ENCODE measurements at places on chromosomes 6 and 20.

DNA sequence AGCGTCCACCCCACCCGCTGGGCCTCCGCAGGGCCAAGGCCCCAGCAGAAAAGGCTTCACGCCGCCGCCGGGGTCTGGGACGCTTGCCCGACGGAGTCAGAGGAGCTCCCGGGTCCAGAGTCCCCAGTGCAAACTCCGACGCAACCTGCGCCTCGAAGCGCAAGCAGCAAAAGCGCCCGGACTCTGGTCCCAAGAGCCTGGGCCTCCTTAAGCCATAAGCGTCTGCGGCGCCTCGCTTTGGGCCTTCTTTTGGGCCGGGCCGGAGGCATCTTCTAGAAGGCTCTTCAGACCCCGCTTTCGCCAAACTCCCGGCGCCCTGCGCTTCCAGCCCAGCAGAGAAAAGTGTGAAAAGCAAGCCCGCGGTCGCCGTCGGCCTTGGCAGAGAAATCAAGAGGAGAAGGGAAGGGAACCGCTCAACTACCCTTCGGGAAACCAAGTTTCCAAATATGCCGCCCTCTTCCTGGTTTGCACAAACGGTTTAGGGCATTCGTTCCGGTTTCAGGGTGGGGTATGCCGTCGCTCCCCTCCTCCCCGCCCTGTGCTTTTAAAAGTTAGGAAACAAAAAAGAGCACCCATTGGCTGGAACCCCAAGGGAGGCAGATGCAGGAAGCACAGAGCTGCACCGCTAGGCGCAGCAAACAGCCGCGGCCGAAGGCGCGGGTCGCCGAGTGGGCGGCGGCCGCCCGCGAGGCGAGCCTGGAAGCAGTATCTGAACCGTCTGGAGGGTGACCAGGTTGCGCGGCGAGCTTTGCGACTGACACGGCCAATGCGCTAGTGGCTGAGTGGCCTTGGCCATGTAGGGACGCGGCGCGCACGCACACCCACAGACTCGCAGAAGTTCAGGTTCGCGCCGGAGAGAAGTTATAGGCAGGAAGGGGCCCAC lies 1.2 kb downstream of the TBX18 start:
- DNase-seq, result peak; percentile 82

- DNase-seq, result no peak
Measured at GRCh38 chr20:18388860-18389259, 78.0 kb downstream of the DZANK1 start.

DNA sequence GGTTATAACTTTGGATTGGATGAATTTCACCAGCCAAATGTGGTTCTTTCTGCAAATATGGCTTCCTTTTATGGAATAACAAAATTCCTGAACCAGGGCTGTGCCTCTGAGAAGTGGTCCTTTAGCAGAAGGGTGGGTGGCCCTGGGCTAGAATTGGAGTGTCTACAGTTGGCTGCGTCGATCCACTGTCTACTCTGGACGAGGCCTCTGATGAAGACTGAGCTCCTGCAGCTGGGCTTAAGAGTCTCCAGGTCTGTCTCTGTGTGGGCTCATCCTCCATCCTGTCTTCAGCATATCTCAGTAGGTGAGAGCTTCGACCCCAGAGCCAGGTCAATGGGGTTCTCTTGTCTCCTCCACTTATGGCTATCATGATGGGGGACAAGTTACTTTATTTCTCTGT lies 166.3 kb upstream of the PMEPA1 start:
- no peak for DNase-seq

DNA sequence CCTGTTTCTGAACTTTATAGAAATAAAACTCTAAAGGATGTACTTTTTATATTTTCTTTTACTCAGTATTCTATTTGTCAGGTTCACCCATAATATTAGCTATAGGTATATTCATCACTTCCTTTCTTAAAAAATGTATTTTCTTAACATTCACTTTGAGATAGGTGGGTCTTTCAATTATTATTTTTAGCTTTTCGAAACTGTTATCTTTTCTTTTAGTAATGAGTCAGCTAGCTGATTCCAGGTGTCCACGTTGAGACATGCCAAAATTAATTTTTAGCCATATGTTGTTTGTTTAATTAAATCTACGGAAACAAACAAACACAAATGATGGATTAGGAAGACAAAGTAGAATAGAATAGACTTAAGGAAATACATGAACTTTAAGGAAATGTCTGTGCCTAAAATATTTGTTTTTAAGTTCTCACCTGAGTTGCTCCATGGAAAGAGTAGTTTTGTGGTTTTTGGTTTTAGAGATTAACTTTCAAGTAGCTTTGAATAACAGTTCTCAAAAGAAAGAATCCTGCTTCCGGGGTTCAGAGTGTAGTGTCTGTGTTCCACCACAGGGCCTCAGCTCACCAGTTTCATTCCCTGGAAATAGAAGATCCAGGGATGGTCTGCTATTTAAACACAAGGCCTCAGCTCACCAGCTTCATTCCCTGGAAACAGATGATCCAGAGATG lies 435.0 kb downstream of the HAO1 start:
- no peak for DNase-seq

DNA sequence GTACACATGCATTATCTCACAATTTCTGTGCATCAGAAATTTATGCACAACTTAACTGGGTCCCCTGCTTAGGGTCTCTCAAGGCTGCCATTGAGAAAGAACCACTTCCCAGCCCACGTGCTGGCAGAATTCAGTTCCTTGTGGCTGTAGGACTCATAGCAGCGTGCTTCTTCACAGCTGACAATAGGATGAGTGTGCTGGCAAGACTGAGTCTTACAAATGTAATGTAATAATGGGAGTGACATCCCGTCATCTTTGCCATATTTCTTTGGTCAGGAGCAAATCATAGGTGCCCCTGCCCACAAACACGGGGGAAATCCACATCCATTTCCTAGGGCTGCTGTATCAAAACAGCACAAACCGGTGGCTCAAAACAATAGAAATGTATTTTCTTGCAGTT lies 77.4 kb downstream of the FIG4 start:
- DNase-seq, result no peak

- DNase-seq, result no peak
Measured at GRCh38 chr20:45509091-45509490, 6.3 kb downstream of the SPINT3 start.

DNA sequence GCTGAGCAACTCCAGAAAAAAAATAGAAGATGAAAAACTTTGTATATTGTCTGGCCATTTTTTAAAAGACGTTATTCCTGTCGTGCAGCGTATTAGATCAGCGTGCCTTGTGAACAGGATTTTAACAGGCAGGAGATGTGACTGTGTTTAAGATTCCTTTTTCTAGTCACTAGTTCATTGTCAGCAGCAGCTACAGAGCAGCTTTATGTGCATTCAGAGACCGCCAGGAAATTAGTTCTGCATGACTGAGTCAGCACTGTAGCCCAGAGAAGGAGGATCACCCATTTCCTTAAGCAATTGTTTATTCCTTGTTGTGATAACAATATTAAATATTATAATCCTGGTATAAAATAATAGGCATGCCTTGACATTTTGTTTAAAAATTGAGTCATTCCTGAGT lies 75.4 kb upstream of the ADGRB3 start:
- no peak for DNase-seq

DNA sequence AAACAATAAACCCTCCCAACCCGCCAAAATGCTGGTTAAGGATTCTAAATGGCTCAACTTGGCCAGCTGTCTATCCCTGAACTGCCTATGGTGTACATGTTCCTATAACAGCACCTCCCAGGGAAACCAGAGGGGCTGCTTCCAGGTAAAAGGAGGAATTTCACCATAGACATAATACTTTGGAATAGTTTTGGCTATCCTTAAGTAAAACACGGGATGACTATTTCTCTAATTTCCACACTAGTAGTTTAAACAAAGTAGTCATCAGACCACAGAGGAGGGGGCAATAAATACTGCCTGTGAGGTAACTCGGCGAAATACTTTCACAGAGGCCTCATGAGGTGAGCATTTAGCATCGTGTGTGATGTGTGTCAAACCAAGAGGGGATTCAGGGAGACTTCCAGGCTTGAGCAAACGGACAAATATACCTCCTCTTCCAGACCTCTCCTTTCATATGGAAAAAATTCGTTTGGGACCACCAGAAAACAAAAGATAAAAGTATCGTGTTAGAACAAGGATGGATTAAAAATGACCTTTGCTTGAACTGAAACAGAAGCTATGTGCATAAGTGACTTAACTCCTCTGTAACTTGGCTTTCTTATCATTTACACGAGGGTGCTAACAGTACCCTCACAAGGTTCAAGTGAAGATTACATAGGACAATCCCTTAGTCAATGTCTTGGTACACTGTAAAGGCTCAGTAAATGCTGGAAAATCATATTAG lies 1.0 kb upstream of the XRN2 start:
- no peak for DNase-seq

DNA sequence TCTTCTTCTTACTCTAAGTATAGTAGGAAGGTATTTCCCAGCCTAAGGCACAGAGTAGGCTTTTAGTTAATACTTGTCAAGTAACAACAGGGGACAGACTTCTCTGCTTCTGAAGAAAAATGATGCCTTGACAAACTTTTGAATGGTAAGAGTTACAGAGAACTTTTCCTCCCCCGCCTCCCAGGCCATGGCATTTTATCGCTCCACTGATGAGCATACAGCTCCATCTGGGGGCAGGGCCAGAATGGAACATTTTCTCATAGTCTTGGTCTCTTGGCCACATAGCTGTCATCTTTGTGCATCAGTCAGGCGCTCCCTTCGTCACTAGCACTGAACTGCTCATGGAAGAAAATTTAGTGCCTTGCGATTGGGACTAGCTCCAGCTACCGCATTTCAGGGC lies 1066.8 kb upstream of the CITED2 start:
- peak; percentile 44 for DNase-seq

DNA sequence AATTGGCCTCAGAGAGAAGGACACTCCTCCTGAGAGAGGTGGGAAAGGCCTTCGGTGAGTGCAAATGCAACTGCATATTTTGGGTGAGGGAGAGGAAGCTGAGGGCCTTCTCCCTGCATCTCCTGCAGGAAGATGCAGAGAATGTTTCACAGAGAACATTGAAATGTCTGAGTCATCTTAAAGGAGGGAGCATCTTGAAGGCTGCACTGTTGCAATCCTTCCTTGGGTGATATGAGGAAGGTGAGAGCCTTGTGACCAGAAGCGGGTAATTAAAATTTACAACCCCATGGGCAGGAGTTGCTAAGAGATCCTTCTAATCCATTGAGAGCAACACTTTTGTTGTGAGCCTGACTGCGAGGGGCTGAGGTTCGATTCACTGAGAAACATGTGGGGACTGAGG lies 375.7 kb upstream of the MARCKS start:
- DNase-seq, result no peak

DNA sequence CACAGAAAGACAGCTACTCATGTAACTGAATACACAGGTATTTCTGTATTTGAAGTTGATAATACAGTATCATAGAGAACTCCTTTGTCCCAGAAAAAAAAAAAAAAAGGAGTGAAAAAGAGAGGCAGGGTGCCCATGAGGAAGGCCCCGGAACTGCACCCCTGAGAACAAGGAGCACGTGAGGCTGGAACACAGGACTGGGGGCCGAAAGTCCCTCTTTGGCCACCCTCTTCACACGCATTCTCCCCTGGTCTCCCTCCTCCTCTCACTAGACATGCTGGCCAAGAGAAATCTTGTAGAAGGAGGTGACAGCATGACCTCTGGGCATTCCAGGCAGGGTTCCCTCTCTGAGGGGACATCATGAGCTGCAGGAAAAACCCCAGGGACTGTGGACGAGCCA lies 62.7 kb upstream of the TRAF3IP2 start:
- no peak for DNase-seq

DNA sequence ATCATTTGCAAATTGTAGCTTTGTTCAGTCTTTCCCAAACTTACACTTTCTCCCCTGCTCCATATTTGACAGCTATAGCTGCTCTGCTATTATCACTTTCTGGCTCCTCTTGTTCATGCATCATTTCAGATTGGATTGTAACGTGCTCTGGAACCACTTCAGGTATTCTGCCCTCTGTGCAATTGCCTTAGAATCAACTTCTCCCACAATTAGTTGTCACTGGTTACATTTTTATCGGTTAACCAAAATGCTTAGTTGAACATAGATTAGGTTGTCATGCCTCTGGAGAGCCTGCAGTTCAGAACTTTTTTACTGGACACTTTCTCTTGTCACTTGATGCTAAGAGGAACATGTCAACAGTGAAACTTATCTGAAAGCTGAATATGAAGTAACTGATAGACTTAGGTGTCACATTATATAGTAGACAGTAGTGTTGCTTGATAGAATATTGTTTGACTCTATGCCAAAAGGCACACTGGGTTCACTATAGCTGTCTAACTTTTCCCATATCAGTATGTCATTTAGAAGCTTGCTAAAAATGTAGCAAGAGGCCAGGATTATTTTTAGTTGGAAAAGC lies 127.7 kb upstream of the PTPRK start:
- no peak for DNase-seq

DNA sequence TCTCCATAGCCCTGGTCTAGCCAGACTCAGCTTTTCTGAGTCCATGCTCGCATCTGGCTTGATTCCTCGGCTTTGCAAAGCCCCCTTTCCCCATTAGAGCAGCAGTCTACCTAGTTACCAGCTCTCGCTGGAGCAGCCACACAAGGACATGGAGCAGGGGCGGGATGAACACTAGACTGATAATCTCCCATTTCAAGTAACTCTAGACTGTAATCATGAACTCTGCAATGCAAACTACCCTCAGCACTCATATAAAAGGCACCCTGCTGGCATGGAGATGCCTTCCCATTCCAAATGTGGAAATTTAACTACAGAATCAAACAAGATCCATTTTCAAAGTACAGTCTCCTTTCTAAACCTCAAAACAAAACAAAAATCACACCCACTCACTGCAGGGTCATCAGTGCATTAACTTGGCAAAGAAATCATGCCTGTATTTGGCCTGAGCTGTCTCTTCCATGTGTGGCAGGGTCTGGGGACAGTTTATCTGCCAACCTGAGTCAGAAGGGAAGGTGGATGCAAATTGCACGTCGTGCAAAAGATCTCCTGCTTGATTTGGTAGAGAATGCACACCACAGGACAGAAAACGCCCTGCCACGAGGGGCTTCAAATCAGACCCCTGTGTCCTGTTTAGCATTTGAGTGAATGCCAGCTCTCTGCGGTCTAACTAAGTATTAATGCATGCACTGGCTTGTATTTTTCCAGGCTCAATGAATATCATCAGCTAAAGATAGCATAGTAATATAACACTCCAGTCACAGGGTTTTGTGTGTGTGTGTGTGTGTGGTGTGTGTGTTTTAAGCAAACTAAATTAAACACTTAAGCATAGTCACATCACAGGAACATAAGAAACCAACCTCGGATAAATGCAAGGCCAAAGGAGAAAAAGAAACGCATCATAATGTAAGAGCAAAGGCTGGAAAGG lies 85.3 kb downstream of the MYLK4 start:
- no peak for DNase-seq

DNA sequence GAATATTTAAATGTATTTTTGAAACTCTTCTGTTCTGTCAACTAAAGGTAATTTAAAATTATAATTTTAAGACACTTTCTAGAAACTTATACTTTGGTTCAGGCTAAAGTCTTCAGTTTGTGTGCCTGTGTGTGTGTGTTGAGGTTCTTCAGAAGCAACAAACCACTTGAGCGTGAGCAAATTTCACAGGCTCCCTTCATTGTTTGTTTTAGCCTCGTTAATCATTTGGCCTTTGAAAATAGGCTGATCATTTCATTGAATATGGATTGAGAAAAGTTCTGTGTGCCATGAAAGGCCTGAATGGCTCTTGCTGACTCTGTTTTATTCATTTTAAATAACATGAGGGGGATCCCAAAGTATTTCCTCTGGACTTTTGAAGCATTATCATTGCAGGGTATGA lies 420.1 kb downstream of the CDKAL1 start:
- no peak for DNase-seq
